ENCODE measurements at places on chromosomes 7 and 10. TPM values are rescaled to one million over a fixed set of nuclear protein-coding genes. Genes with fewer than 3 reads are reported as not detected.

The PAOX gene
- 9.3 TPM for total RNA-seq

The NSMCE4A gene
- total RNA-seq = 72.2 TPM

The OR2A42 gene
- total RNA-seq = not detected

The PRRT4 gene
- 0.77 TPM for total RNA-seq

The PPP1R17 gene
- not detected for total RNA-seq

The BMPER gene
- not detected for total RNA-seq

The HPSE2 gene
- total RNA-seq = not detected

The ODAD2 gene
- not detected for total RNA-seq

The SKAP2 gene
- 66.8 TPM for total RNA-seq

The CALHM3 gene
- total RNA-seq = not detected

The MBL2 gene
- total RNA-seq = not detected

Data from Panc1 (cell line).